ENCODE measurements at places on chromosomes 5 and 9. TPM values are rescaled to one million over a fixed set of nuclear protein-coding genes. Genes with fewer than 3 reads are reported as not detected.

DNA sequence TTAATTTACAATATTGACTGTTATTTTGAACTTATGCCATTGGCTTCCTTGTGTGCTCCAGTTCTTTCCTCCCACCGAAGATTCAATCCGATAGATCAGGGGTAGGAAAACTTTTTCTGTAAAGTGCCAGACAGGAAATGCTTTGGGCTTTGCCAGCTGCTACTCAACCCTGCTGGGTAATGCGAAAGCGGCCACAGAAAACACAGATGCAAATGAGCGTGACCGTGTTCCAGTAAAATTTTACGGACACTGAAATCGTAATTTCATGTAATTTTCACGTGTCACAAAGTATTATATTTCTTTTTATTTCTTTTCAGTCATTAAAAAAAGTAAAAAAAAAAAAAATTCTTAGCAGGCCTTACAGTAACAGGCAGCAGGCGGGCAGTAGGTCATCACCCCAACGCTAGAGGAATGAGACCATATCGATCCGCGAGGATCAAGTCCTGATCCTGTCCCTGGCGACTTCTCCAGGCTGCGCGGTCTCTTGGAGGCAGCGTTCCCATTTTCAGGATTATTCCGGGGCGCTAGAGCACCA is 599 bp downstream of the NMRK1 start:
- DNase-seq: peak; percentile 75

DNA sequence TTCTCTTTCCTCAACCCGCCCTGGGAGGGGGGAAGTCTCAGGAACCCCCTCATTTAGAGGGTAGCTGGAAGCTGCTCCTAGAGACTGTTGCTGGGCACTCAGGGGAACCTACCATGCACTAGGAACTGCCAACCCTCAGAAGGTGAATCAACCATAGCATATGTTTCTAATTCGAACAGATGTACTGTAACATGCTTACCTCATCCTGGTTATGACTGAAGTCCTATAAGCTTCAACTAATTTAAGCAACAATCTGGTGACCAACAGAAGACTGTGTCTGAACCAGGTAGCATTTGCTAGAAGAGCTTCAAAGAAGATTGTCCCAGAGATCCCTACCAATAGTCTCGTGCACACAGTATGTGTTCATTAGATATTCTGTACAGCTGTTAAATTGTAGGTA is 5.7 kb upstream of the PRDM6 start:
- no peak for DNase-seq

- no peak for DNase-seq
These were observed 205.5 kb upstream of the CDKN2B start for GRCh38 chr9:22214497-22215031.

DNA sequence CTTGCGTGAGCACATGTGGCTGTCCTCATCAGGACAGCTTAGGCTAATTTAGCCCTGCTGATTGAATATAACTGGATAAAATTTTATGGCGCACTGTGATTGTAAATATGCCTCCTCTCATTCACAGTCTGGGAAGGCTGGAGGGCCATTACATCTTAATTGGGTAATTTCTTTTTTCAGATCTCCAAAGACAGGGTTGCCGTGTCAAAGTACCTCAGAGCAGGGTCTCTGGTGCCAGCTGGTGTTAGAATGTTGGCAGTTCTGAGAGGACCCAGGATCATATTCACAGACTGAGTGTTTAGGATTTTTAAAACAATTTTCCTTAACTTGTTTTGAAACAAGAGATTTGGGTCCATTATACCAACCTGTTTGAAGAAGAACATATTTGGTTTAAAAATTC is 455.7 kb upstream of the TLE4 start:
- DNase-seq: no peak

DNA sequence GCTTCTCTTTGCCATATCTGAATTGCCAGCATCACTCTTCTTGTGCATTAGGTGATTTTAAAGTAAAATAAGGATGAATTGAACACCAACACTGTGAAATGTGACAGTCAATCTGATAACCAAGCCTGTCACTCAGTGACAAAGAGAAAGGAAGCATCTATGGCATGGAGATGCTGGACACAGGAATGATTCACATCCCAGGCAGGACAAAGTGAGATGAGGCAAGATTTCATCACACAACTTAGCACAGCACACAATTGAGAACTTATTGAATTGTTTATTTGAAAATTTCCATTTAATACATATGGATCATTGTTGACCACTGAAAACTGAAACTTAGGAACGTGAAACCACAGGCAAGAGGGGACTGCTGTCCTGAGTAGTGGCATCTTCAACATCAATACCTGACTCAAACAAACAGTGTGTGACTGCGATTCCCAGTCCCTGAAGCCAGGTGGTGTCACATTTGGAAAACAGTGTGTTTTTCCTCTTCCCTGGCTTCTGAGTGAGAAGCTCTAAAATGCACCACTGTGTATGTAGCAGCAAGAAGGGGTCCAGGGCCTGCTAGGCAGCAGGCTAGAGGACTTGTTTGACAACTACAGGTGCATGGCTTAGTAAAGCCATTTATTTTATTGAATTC is 10.7 kb downstream of the GAPT start:
- peak; percentile 40 for DNase-seq

- no peak for DNase-seq
These were observed 133.4 kb downstream of the SUSD1 start for GRCh38 chr9:112041536-112042243.

DNA sequence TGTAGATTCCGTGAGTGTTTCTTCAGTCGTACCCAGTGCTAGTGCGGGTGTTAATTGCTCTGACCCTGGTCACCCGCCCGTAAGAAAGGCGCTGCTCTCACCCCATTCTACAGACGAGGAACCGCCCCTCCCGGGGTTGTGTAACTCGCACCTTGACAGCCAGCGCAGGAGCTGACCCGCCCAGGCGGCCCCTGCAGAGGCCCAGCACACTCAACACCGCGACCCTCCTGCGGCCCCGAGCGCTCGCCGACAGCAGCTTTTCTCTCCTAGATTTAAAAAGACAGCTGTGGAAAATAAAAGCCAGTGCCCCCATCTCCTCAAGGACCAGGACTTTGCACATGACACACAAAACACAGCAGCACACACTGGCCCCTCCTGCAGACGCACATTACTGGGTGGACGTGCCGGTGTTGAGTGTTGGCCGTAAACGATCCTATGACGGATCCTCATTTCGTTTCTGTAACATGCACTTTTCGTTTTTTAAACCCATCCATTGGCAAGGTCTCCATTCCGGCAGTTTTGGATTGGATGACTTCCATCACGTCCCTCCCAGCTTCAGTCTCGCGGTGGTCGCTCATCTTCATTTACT is 22.9 kb downstream of the OR2V2 start:
- DNase-seq: no peak

GRCh38 chr9:2722715-2723114 is 5.4 kb downstream of the KCNV2 start:
- no peak for DNase-seq

GRCh38 chr5:87103616-87104287 is 163.9 kb upstream of the RASA1 start:
- no peak for DNase-seq

DNA sequence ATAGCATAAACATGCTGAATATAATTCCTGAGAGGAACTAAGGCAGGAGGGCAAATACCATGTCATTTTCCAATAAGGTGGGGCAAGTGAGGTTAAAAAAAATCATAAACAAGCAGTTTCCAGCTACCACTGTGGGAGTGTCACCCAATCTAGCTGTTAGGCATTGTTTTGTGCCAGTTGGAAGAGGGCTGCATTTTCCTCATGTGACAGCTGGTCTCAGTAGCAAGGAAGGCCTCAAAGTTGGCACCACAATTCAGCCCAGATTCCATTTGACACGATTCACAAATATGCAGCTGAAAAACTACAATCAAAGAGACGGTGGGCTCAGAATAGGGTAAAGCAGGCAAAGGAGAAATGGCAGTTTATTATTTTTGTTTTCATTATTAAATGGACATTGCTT is 636.1 kb downstream of the KIF4B start:
- DNase-seq: no peak

- DNase-seq: no peak
These were observed 155.3 kb downstream of the COL23A1 start for GRCh38 chr5:178434851-178435250.

DNA sequence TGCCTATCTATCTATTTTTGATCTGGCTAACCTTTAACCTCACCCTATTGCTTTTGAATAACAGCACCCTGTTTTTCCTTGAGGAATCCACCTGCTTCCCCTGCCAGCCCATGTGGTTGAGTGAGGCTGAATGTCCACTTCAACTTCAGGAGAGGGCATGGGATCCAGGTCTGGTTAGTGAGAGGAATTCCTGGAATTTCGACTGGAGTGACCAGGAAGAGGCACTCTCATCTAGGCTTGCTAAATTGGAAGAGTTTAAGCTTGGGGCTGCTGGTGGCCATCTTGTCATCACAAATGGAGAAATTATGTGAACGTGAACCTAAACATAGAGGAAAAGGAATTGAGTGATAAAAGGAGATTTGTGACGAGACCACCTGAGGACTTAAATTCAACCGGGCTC is 322.1 kb downstream of the OSTF1 start:
- DNase-seq: no peak

GRCh38 chr9:115202960-115203751 is 85.2 kb upstream of the TNC start:
- DNase-seq: no peak

DNA sequence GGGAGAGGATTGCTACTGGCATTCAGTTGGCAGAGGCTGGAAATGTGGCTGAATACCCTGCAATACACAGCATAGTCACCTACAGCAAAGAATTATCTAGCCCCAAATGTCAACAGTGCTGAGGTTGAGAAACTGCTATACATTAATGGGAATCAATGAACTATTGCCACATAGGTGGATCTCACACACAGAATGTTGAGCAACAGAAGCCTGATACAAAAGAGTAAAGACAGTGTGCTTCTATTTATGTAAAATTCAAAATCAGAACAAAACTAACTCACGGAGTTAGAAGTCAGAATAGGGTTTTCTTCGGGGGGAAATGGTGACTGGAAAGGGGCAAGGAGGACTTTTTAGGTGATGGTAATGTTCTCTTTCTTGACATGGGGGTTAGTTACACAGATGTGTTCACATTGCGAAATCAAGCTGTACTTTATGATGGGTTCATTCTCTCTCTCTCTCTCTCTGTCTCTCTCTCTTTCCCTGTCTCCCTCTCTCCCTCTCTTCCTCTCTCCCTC is 45.7 kb upstream of the PANK3 start:
- no peak for DNase-seq

DNA sequence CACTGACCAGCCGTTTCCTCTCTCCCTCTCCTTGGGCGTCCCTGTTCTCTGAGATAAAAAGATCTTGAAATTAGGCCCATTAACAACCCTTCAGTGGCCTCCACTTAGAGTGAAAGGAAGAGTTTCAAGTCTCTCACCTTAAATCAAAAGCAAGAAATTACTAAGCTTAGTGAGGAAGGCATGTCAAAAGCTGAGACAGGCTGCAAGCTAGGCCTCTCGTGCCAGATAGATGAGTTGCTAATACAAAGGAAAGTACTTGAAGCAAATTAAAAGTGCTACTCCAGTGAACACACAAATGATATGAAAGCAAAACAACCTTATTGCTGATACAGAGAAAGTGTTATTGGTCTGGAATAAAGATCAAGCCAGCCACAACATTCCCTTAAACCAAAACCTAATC is 331.3 kb upstream of the SEMA6A start:
- DNase-seq: no peak

GRCh38 chr5:6456766-6457370 is 8.2 kb downstream of the UBE2QL1 start:
- no peak for DNase-seq

- DNase-seq: no peak
These were observed 6.2 kb upstream of the PTCH1 start for GRCh38 chr9:95522871-95523370.

- DNase-seq: no peak
These were observed 194.2 kb upstream of the HAPLN1 start for GRCh38 chr5:83914662-83915418.

DNA sequence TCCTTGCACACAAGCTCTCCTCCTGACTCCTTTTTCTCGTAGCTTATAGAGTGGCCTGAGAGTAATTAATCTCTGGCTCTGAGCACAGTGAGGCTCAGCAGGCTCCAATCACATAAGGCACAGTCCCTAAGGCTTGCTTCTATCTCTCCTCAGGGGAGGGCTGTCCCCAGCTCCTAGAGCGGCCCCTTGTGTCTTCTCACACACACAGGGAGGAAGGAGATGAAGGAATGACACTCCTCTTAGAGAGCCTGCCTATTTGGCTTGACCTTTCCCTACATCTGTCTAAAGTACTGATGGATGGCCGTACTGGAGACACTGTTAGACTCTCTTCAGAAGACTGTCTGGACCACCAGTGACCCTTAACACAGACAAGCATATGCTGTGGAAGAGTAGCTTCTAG is 12.9 kb downstream of the TAS2R1 start:
- no peak for DNase-seq

DNA sequence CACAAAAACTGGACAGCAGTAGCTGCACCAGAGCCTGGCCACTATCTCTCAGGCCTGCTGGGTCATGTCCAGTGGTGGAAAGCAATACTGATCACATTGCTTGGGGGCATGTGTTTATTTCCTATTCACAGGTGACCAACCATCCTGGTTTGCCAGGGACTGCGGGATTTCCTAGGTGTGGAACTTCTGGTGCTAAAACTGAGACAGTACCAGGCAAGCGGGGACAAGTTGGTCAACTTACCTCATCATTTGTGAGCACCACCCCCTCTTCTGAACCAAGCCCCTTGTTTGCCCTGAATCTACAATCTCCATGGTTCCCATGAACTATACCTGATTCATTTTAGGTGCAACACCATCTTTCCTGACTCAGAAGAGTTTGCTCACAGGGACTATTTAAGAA is 81.3 kb downstream of the TNC start:
- DNase-seq: no peak

The TUSC1 gene
- total RNA-seq: 17.9 TPM

The WNK2 gene
- 28.6 TPM for total RNA-seq

The SHC3 gene
- total RNA-seq: 0.18 TPM

The PKD2L2 gene
- total RNA-seq: not detected

The MRPS30 gene
- 168 TPM for total RNA-seq

The LEAP2 gene
- total RNA-seq: 1.5 TPM

The DDX4 gene
- total RNA-seq: not detected

The SLC34A3 gene
- not detected for total RNA-seq

The PROB1 gene
- total RNA-seq: 2.0 TPM

The ADGRV1 gene
- 0.42 TPM for total RNA-seq

The CORO2A gene
- 23.6 TPM for total RNA-seq

The PSAT1 gene
- total RNA-seq: 56.8 TPM

The GABRA1 gene
- not detected for total RNA-seq

The PCDHA7 gene
- total RNA-seq: not detected

The SLC6A18 gene
- not detected for total RNA-seq

The ASS1 gene
- total RNA-seq: 33.5 TPM

The TERT gene
- total RNA-seq: 0.23 TPM

The EGFLAM gene
- total RNA-seq: not detected

The ST8SIA4 gene
- total RNA-seq: not detected

The LVRN gene
- total RNA-seq: not detected

The TTLL11 gene
- 1.3 TPM for total RNA-seq

The TAF1L gene
- total RNA-seq: under 0.01 TPM

The SPINK7 gene
- not detected for total RNA-seq
